ENCODE measurements at places on chromosomes 5 and 9. TPM values are rescaled to one million over a fixed set of nuclear protein-coding genes. Genes with fewer than 3 reads are reported as not detected.
A peak's percentile ranks its signal among the peaks of the same experiment; 100 is the strongest.

Gene AQP3
- total RNA-seq = 1.3 TPM

Gene CEL
- total RNA-seq = 4.3 TPM

Gene PCDHGA9
- 2.1 TPM for total RNA-seq

Gene DDX4
- total RNA-seq = 0.18 TPM

Gene NUTM2G
- total RNA-seq = not detected

- DNase-seq = no peak
Measured at GRCh38 chr5:152097128-152097527, 172.5 kb upstream of the GLRA1 start.

DNA sequence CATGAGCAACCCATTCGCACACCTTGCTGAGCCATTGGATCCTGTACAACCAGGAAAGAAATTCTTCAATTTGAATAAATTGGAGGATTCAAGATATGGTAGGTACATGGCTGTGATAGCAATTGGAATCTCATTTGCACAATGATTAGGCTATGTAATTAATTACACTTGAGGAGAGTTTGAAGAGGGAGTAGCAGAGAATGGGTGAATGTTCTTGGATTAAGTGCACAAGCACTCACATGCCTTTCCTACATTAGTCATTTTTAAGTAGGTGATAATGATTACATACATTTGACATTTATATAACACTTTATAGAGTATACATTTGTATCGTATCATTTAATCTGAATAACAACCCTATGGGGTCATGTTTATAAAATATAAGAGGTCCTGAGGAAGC is 21.1 kb downstream of the ACO1 start:
- no peak for DNase-seq

DNA sequence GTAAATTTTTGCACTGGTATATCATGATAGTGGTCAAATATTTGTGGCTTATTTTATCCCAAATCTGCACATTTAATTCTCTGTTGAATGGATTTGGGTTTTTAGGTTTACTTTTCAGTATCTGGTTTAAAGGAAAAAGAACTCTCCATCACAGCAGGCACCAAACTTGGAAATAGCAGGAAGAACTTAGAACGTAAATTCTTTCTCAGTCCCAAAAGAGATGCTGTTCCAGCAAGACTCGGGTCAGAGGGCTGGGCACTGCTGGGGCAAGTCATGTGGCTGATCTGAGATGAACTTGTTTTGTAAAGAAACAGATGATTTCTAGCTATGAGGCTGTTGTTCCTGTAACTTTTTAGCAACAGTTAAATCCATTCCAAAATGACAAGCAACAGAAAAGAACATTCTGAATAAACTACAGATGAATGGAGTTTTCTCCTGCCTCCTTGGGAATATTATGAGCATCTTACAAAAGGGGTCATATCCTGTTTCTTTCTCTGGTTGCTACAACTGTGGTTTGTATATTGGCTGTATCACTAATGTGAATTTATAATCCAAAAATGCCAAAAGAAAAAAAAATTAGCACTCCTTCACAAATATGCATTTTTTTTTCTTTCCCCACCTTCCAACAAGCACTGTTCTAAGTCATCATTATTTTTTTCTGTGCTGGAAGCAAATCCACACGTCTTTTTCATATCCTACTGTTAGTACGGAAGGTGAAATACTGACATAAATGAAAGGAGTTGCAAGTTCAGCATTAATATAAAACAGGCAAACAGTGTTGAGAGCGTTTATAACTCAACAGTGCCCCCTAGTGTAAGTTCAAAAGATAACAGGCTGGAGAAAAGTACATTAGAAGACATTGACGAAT is 31.1 kb downstream of the OR2K2 start:
- no peak for DNase-seq

DNA sequence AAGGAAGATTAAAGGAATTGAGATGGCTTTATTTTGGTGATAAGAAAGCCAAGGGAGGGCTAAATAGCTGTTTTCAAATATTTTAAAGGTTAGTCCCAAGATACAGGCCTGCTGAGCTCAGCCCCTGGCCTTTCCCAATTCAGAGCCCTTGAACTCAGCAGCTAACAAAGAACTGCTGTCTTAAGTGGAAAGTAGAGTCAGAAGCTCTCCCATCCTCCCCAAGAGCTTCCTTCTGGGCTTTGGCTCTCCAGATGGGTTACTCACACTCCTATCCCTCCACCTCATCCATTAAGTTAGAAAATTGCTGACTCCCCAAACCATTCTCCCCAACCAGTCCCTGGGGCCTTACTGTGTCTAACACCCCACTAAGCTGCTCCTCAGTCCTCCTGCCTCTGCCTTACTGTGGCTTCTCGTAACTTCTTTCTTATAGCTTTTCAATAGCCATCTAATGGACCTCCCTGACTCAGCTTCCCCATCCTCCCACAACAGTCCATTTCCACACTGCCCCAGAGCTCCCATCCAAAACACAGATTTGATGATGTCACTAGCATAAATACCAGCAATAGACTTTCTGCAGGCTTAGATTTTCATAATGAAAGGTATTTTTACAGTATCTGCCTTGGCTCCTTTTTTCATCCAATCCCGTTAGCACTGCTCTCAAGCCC is 239.1 kb downstream of the ENC1 start:
- no peak for DNase-seq

GRCh38 chr5:38189081-38189504 is 69.3 kb upstream of the EGFLAM start:
- DNase-seq = no peak

GRCh38 chr9:82456642-82457041 is 468.1 kb downstream of the SPATA31D1 start:
- no peak for DNase-seq

DNA sequence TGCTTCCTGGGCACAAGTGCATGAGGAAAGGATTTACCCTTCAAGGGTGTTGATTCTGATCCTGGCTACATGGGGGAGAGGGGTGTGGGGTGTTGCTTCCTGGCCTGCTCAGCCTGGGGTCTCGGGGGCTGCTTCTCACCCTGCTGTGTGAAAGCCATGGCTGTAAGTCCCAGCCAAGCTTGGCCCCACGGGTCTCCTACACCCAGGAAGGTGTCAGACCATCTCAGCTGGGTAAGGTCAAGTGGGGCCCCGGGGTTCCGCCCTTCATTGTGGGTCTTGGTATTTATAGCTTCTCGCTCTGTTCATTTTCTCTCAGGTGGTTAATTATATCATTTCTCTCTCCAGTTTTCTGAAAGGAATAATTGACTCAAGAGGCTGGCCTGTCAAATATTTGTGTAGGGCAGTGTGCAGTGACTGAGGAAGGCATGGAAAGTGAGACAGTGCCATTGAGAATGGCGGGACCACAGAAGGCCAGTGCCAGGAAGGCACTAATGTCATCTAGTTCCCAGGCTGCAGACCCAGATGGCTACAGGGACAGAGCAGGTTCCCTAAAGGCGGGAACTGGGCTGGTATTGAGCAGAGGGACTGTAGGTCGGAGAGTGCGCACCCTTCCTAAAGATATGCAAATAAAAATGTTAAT is 126.0 kb downstream of the FOXD1 start:
- DNase-seq = no peak

DNA sequence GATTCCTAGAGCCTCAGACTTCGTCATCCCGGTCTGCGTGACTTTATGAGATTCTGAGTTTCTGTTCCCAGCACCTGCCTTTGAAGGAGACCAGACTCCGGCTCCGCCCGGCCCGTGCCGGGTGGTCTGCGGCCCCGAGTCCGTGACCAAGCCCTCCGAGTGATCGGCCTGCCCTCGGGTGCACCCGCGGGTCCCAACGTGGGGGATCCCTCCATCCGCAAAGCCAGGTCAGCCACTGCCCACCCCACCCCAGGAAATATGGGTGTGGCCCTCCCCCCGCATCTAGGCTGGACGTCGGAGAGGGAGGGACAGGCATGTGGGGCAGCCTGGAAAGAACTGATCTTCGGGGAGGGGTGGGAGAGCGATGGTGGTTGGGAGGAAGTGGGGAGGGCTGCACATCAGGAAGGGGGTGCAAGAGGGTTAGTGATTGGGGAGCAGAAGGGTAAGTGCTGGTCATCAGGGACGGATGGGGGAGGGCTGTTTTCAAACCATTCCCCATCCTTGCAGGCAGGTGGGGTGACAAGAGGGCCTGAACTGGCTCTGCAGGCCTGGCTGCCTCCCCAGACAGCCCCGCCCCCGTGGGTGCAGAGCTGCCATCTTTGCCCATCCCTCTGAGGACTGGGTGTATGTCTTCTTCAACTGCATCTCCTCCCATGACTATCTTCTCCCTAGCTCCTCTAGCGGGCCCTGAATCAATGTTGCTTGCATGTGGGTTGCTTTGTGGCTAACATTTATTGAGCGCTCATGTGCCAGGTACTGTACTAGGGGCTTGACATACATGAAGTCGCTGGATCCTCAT is 747 bp downstream of the LRSAM1 start:
- DNase-seq = no peak

- no peak for DNase-seq
Measured at GRCh38 chr5:128579639-128580038, 41.6 kb upstream of the FBN2 start.

DNA sequence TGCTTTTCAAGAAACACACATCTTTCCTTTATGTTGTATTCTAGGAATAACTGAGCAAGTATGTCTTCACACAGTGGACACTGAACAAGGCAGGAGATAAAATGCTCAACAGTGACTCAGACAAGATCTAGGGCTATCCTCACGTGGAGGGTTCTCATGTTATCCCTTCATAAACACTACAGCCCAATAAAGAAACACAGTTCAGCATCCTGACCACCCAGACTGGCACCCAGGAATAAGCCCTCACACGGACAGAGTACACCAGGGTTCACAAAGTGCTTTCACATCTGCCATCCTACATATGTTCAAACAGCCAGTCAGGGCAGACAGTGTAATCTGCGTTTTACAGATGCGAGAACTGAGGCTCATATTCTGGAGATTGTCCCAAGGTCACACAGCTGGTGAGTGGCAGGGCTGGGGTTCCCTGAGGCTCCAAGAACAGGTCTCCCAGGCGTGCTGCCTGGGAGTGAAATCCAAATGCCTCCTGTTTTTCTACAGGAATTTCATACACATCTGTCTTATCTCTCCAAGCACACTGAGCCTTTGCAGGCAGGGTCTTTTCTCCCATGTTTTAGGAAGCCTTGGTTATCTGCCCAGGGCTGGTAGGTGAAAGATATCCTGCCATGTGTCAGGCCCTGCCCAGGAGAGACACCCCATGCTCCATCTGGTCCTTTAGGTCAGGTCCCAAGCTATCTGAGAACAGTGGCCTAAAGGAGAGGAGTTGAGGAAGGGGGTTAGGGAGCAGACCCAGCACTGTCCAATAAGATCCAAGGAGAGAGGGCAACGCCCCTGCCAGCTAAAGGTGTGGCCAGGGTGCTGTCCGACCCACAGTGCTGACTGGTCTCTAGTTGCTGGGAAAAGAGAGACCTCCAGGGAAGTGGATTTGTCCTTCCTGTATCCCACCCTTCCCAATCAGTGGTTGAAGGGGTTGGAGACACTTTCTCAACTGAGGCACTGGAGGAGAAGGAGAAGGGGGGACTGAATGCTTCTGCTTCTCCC is 47.9 kb upstream of the XPA start:
- no peak for DNase-seq

GRCh38 chr5:60066502-60066901 is 173.0 kb upstream of the PDE4D start:
- no peak for DNase-seq

DNA sequence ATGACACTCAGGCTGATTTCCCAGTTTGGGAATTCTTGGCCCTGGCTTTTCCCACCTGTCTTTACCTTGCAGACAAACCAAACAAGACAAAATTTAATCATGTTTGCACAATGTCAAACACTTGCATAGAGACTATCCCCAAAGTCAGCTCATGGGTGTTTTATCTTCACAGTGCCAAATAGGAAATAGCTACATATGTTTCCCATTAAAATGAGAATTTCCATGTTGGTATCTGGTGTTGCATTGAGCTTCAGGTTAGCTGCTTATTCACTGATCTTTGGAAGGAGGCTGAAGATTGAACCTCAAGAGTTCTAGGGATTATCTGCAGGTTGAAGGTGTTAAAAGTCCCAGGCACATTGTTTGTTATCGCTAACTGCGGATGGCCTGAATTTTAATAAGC is 19.5 kb downstream of the MAP1B start:
- no peak for DNase-seq

DNA sequence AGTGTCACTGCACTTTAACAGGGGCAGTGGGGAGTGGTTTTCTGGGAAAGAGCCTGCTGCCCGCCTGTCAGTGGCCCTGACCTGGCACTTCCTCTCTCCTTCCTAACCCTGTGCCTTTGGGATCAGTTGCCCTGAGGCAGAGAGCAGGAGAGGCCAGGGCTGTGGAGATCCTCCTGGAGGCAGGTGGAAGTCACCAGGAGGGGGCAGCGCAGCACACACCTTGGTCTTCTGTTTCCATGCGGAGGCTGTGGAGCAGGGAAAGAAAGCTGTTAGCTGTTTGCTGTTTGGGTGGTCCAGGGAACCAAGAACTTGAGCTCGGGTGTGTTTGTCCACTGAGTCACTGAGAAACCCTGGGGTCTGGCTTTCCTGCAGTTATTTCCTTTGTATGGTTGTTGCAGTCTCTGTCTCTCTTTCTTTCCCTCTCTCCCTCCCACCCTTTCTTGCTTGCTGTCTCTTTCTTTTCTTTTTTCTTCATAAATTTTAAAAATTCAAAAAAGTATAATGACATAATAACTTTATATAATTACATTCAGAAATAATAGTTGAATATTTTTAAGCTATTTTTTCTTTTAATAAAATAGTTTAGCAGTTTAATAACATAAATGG is 28.1 kb downstream of the NTRK2 start:
- DNase-seq = peak; percentile 76

All from mesothelial cell of epicardium (in vitro differentiated cells).